Urinary bladder (tissue), 4 donors: ENCODE measurements at places on chromosomes 11 and 22. TPM values are rescaled to one million over a fixed set of nuclear protein-coding genes. Genes with fewer than 3 reads are reported as not detected.
A peak's percentile ranks its signal among the peaks of the same experiment; 100 is the strongest.

CASTOR1 gene
- total RNA-seq: 7.5 TPM

GAL gene
- 1.0 TPM for total RNA-seq

IL17RA gene
- 5.1 TPM for total RNA-seq

FOLR1 gene
- 1.1 TPM for total RNA-seq

MPEG1 gene
- total RNA-seq: 13.7 TPM

CALCA gene
- total RNA-seq: not detected

HBD gene
- not detected for total RNA-seq

CSNK2A3 gene
- total RNA-seq: 2.4 TPM

SCN3B gene
- 5.6 TPM for total RNA-seq

NEAT1 gene
- 104 TPM for total RNA-seq

SMARCB1 gene
- 16.7 TPM for total RNA-seq

GRCh38 chr11:81192516-81192915 lies 1541.1 kb downstream of the FAM181B start:
- no peak for DNase-seq

DNA sequence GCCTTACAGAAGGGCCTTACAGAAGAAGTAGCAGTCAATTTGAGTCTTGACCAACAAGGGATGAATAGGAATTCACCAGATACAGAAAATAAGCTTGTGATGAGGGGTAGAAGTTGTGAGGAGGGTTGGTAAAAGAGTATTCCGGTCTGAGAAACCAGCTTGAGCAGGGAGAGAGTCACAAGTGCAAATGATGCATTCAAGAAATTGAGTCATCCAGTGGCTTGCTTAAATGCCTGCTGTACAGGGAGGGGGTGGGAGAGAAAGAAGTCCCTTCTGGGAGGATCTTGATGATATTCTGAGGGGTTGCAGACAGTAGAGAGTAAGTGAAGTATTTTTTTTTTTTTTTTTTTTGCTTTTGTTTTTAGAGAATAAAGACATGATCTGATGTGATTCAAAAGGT lies 9.2 kb downstream of the CCKBR start:
- no peak for DNase-seq

- no peak for DNase-seq
Measured at GRCh38 chr11:45280449-45280848, 5.7 kb downstream of the SYT13 start.

- DNase-seq: no peak
Measured at GRCh38 chr11:79794057-79794456, 353.2 kb upstream of the TENM4 start.

DNA sequence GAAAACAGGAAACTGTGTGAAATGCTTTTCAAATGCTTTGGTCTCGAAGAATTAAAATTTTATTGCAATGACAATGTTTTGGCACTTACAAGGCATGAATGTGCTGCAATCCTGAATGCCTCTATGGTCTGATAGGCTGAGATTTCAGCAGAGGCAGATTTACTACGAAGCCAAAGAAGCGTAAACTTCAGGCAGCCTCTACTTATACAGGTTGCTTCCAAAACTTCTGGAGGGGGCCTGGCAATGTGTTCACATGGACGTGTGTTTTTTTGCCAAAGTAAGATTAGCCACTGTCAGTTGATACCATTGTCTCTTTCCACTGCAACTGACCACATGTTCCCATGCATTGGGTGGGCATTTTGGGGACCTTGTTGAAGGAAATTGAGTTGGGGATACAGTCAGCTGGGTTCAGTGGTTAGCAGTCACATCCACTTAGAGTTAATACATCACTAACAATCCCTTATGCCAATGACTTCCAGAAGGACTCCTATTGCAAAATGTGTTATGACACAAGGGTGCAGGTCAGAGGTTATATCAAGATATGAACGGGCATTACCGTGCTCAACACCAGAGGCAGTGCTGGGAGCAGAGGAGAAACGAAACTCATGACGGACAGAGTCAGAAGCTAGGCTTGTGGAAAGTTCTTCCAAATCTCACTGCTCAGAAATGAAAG lies 48.8 kb downstream of the ABTB2 start:
- DNase-seq: no peak

DNA sequence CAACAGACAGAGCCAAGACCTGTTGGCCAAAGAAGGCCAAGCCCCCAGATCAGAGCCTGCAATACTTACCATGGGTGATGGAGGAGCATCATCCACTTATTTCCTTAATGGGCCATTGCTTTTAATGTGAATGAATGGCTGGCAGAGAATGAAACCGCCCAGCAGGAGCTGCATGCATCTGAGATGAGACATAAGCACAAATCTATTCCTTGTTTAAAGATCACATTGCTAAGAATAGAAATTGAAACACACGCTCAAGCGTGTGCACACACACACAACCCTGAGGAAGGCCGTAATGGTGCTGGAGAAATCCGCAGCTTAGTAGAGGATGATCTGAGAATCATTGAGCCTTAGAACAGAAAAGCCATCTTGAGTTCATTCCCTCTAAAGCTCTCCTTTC lies 5.3 kb upstream of the RRAS2 start:
- no peak for DNase-seq

GRCh38 chr11:15769203-15769602 lies 587.1 kb downstream of the SOX6 start:
- DNase-seq: peak; percentile 57

DNA sequence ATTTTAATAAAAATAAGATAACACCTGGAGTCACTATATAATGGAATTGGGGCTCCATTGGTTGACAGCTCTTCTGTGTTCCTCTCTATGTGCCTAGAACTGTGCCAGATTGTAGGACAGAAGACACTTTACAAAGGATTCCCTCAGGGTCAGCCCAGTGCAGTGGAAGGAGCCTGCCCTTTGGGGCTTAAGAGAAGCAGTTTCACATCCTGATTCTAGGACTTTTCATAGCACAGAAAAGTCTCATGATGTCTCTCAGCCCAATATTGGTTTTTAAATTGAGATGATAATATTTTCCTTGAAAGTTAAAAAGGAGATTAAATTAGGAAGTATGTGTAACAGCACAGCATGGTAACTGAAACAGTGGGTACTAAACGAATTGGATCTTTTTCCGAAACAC lies 7.1 kb downstream of the PLAAT4 start:
- no peak for DNase-seq

DNA sequence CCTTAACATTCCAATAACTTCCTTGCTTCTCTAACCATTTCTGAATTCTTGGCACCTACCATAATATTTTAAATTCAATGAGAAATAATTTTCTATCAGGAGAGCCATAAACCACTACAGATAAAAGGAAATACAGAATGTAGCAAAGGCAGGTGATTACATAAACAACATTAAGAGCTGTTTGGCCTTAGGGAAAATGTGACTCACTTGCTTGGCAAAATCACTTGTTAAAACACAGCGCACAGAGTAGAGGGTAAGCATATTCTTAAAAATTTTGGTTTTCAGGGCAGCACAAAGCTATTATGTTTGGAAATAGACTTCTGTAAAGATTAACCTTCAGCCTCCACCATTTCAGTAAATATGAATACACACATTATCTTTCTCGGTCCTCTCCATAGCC lies 26.4 kb downstream of the IZUMO1R start:
- DNase-seq: no peak

GRCh38 chr22:43391306-43391705 lies 20.5 kb upstream of the MPPED1 start:
- DNase-seq: no peak

DNA sequence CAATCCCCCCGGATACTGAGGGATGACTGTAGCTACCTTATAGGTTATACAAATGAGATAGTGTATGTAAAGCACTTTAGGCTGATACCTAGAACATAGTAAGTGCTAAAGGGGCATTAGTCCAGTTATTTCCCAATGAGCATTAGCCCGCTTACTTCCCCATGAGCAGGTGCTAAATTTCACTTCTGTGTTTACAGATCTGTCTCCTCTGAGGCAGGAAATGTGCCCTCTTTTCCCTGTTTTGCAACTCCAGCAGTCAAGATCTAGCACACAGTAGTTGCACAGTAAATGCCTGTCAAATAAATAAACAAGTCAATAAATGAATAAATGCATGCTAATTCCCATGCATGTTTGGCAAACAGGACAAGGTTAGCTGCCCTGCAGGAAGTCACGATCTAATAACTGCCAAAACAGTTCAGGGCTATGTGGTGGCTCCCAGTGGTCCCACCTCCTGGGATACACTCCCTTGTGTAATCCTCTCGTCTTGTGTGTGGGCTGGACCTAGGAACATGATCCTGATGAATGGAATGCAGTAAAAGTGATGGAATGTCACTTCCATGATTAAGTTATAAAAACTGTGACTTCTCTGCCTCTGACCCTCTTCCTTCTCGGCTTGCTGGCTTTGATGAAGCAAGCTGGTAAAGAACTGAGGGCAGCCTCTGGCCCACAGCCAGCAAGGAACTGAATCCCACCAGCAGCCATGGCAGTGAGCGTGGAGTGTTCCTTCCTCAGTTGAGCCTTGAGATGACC lies 459.0 kb downstream of the SOX6 start:
- no peak for DNase-seq

DNA sequence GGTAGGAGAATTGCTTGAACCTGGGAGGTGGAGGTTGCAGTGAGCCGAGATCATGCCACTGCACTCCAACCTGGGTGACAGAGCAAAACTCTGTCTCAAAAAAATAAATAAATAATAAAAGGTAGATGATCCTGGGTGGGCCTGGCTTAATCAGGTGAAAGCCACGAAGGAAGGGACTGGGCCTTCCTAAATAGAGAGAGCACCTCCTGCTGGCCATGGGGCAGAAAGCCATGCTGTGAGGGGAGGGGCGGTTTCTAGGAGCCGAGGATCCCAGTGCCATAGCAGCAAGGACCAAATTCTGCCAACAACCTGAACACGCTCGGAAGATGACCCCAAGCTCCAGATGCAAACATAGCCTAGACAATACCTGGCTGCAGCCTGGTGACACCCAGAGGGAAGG lies 24.5 kb upstream of the DGKZ start:
- no peak for DNase-seq

DNA sequence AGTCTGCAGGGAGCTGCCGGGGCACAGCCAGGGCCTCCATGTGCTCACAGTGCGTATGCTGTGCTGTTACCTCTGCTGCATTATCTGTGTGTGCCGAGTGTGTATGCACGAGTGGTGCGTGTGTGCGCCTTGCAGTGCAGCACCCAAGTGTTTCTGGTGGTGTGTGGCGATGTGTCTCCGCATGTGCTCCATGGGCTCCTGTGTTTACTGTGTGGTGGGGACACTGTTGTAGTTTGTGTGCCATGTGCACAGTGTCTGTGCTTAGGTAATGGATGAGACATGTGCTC lies 31.4 kb downstream of the KCNC1 start:
- no peak for DNase-seq

DNA sequence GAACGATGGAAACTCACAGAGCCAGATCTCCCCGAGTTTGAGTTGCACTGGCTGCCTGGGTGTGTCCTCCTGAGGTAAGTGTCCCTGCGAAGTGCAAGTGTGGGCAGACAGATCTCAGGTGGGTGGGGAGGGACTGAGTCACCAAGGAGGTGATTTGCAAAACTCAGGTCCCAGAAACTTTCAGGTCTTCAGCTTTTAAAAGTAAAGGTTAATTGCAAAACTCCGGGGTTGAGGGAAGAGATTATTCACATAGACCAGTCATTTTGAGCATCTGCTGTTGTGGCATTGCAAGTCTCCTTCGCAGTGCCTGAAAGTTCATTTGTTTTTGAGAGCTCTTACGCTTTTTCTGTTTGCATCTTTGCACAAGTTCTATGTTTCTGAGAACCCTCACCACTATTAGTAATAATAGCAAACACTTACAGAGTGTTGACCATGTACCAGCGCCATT lies 7.1 kb downstream of the CD44 start:
- no peak for DNase-seq

- no peak for DNase-seq
Measured at GRCh38 chr11:75654314-75654713, 14.5 kb downstream of the MAP6 start.

- no peak for DNase-seq
Measured at GRCh38 chr11:60084631-60085273, 3.7 kb upstream of the MS4A2 start.

DNA sequence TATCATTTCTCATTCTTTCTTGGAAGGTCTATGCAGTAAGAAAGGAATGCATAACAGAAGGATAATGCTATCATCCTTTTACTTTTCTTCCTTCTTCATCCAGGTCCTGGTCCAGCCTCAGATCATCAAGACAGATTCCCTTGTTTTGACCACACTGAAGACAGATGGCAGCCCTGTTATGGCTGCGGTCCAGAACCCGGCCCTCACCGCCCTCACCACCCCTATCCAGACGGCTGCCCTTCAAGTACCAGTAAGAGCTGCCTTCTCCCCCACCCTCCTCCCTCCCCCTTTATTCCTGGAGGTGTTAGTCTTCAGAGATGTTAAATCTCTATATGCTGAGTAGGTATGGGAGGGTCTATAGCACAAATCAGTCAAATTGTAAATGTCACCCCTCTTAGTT lies 37.9 kb downstream of the SREBF2 start:
- DNase-seq: no peak

GRCh38 chr11:47257517-47258316 lies at the start of gene NR1H3:
TSS of gene NR1H3 (plus strand) at chr11:47257996. CDS start at chr11:47259217, 1,221 bp downstream.
- no peak for DNase-seq

DNA sequence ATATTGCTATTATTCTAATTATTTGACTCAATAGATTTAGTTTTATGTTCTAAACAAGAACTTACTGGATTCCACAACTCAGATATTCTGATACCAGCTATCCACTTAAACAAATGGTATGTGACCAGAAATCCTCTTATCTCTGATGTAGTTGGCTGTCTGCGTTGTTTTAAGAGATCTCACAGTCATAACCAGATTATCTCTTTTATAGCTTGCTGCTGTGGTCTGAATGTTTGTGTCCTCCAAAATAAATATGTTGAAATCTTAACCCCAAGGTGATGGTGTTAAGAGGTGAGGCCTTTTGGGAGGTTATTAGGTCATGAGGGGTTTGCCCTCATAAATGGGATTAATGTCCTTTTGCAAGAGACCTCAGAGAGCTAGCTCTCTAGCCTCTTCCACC lies 12.7 kb downstream of the ANKRD42 start:
- DNase-seq: no peak

DNA sequence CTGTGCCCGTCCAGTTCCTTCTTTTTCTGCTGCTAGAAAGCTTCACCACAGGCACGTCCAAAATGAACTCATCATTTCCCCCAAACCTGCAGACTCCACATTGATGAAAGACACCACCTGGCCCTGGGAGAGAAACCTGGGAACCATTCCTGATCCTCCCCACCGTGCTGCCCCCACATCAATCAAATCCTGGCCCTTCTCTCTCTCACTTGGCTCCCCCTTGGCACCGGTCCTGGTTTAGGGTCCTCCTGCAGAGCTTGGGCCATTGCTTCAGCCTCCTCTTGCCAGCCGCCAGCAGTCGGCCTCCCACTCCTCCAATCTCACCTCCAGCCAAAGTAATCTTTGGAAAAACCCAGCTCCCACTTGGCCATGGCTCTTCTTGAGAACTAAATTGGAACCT lies 38.5 kb downstream of the RIBC2 start:
- no peak for DNase-seq

- no peak for DNase-seq
Measured at GRCh38 chr11:15640318-15640717, 525.6 kb downstream of the INSC start.
